ENCODE measurements at places on chromosomes 7 and 10.
A peak's percentile ranks its signal among the peaks of the same experiment; 100 is the strongest.

DNA sequence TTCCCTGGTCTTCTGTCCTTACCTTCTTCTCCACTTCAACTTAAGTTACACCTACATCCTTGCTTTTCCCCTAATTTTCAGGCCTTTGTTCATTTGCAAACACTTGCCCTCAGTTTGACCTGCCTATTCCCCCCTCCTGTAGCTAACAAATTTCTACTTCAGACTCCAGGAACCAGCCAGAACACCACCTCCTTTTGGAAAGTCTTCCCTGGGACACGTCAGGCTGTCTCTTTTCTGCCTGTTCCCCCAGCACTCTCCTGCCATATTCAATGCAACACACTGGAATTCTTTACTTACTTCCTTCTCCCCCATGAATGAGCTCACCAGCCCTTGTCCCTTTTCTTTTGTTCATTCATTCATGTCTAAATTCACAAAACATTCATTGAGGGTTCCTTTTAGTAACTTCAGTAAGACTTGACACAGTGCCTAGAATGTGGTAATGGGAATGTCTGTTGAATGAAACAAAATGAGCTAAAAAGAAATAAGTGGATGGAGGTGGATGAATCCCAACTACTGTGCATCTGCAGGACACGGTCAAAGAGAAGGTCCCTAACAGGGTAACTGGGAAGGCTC is 478.0 kb downstream of the KCNMA1 start:
- H3K4me1 ChIP-seq, result no peaks in the 10 kb centered on the region
- no peaks in the 10 kb centered on the region for H3K36me3 ChIP-seq
- peaks cover 15% of the 10 kb centered on the region for H3K27me3 ChIP-seq
- no peak overlapping the region for H3K4me3 ChIP-seq
- no peak overlapping the region for H3K27ac ChIP-seq

- H3K27ac ChIP-seq, result no peak overlapping the region
- no peak for DNase-seq
- peaks cover 16% of the 10 kb centered on the region for H3K36me3 ChIP-seq
- H3K27me3 ChIP-seq, result no peaks in the 10 kb centered on the region
- no peaks in the 10 kb centered on the region for H3K4me1 ChIP-seq
Measured at GRCh38 chr7:98227939-98228338, 16.7 kb downstream of the BHLHA15 start.

- peaks cover 78% of the 10 kb centered on the region for H3K4me1 ChIP-seq
- peaks cover 3% of the 10 kb centered on the region for H3K27me3 ChIP-seq
- DNase-seq, result peak; percentile 91
- peaks cover 31% of the 10 kb centered on the region for H3K36me3 ChIP-seq
- peak within 1 kb of the TSS; percentile 84 for H3K4me3 ChIP-seq
- peak within 1 kb of the TSS; percentile 96 for H3K27ac ChIP-seq
Measured at GRCh38 chr7:36723951-36724664, at the start of gene AOAH. Gene AOAH (minus strand): TSS chr7:36724494. CDS start chr7:36724148, 346 bp downstream.

- peaks cover 2% of the 10 kb centered on the region for H3K36me3 ChIP-seq
- H3K27me3 ChIP-seq, result no peaks in the 10 kb centered on the region
- H3K4me3 ChIP-seq, result no peak overlapping the region
- no peak for DNase-seq
Measured at GRCh38 chr7:112213735-112214134, 7.2 kb downstream of the ZNF277 start.

DNA sequence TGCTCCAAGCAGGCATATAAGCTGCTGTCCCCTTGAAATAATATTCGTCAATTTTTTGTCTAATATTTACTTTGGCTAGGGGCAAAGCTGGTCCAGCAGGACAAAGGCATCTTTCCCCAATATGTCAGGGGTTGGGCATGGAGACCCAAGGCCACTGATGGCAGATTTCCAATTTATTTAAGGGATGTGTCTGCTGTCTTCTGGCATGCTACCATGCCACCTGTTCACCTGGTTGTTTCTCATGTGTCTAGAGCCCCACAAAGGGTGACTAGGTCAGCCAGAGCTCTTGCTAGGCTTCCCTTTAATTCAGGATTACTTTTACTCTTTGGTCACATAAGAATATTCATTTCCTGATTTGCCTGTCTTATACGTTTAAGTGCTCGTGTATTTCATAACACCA is 22.1 kb upstream of the SYPL1 start:
- H3K27me3 ChIP-seq, result peaks cover 9% of the 10 kb centered on the region
- no peak overlapping the region for H3K27ac ChIP-seq
- no peaks in the 10 kb centered on the region for H3K36me3 ChIP-seq
- DNase-seq, result no peak
- H3K4me3 ChIP-seq, result no peak overlapping the region

- H3K4me1 ChIP-seq, result no peaks in the 10 kb centered on the region
- H3K27me3 ChIP-seq, result no peaks in the 10 kb centered on the region
- no peak overlapping the region for H3K27ac ChIP-seq
- no peak for DNase-seq
- H3K4me3 ChIP-seq, result no peak overlapping the region
Measured at GRCh38 chr7:111513566-111513965, 48.7 kb downstream of the IMMP2L start.

GRCh38 chr7:17126413-17127268 is 171.8 kb upstream of the AHR start:
- no peaks in the 10 kb centered on the region for H3K27me3 ChIP-seq
- DNase-seq, result no peak
- H3K36me3 ChIP-seq, result peaks cover 3% of the 10 kb centered on the region
- H3K4me3 ChIP-seq, result no peak overlapping the region
- peaks cover 32% of the 10 kb centered on the region for H3K4me1 ChIP-seq
- no peak overlapping the region for H3K27ac ChIP-seq

- DNase-seq, result no peak
- H3K27ac ChIP-seq, result no peak overlapping the region
- H3K4me1 ChIP-seq, result no peaks in the 10 kb centered on the region
- H3K27me3 ChIP-seq, result no peaks in the 10 kb centered on the region
Measured at GRCh38 chr7:130107949-130108674, 37.8 kb downstream of the KLHDC10 start.

DNA sequence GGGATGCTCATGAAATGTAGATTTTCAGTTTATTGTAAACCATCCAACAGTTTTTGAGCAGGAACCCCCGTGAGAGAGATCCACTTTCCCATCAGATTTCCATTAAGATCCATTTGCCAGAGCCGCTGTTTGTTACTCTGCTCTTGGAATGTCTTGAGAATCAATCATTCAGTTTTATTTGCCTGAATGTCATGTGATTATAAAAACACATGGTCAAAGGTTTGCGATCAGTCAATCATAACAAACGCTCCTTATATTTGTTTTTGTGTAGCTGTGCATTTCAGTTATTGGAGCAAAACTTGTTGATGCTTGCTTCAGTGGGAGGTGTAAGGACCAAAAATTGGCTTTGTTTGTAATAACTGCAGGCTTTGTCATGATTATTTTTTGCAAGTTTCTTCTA is 155.8 kb upstream of the RHOBTB1 start:
- H3K4me3 ChIP-seq, result no peak overlapping the region
- H3K36me3 ChIP-seq, result no peaks in the 10 kb centered on the region
- no peak overlapping the region for H3K27ac ChIP-seq
- H3K4me1 ChIP-seq, result no peaks in the 10 kb centered on the region

- H3K27ac ChIP-seq, result no peak overlapping the region
- H3K27me3 ChIP-seq, result no peaks in the 10 kb centered on the region
- no peak overlapping the region for H3K4me3 ChIP-seq
Measured at GRCh38 chr7:18037609-18038008, 10.0 kb upstream of the PRPS1L1 start.

GRCh38 chr10:54843085-54843646 is 42.1 kb upstream of the PCDH15 start:
- H3K27me3 ChIP-seq, result no peaks in the 10 kb centered on the region
- H3K4me1 ChIP-seq, result no peaks in the 10 kb centered on the region
- DNase-seq, result no peak
- no peak overlapping the region for H3K27ac ChIP-seq
- no peaks in the 10 kb centered on the region for H3K36me3 ChIP-seq

DNA sequence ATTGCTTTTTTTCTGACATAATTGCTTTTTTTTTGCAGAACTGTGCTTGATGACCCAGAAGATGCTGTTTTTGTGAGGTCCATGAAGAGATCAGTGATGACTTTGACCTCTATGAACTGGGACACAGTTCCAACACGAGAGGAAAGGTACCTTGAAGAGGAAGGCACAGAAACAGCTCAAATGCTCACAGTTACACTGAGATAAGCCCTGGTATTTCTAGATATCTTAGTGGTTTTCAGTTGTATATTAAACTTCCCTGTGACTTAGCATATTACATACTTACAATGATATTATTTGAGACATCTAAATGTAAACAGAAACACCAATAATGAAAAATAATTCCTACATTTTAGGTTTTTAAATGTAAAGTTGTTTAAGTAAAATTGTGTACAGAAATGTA is 54.7 kb downstream of the LRRC72 start:
- H3K27ac ChIP-seq, result no peak overlapping the region
- no peak overlapping the region for H3K4me3 ChIP-seq
- no peaks in the 10 kb centered on the region for H3K4me1 ChIP-seq
- no peak for DNase-seq
- no peaks in the 10 kb centered on the region for H3K36me3 ChIP-seq
- H3K27me3 ChIP-seq, result peaks cover 2% of the 10 kb centered on the region

- H3K4me1 ChIP-seq, result no peaks in the 10 kb centered on the region
- DNase-seq, result no peak
Measured at GRCh38 chr7:54485044-54485443, 57.1 kb upstream of the VSTM2A start.

GRCh38 chr7:2638224-2638991 is 6.6 kb downstream of the TTYH3 start:
- H3K4me1 ChIP-seq, result peaks cover 7% of the 10 kb centered on the region
- H3K27me3 ChIP-seq, result no peaks in the 10 kb centered on the region
- H3K36me3 ChIP-seq, result no peaks in the 10 kb centered on the region
- DNase-seq, result no peak
- no peak overlapping the region for H3K4me3 ChIP-seq
- H3K27ac ChIP-seq, result no peak overlapping the region

- no peak overlapping the region for H3K27ac ChIP-seq
- DNase-seq, result no peak
- H3K4me1 ChIP-seq, result no peaks in the 10 kb centered on the region
- H3K27me3 ChIP-seq, result no peaks in the 10 kb centered on the region
Measured at GRCh38 chr7:158924956-158925355, 68.6 kb downstream of the DYNC2I1 start.

DNA sequence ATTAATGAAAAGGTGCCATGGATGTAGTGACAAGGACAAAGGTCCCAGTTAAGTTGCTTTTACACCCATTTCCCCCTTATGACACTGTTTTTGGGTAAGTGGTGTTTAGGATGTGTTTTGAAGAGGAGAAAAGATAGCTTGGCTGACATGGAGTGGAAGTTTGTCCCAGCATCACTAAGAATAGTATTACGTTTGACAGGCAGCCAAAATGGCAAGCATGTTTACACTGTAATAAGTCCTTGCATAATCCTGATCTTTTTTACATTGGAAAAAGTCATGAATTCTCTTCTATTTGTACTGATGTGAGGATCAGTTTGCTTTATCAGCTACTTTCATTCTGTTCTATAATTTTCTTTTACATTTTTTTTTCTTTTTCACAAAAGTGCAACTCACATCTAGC is 137.8 kb downstream of the CHRM2 start:
- H3K27me3 ChIP-seq, result no peaks in the 10 kb centered on the region
- no peak overlapping the region for H3K4me3 ChIP-seq
- DNase-seq, result no peak
- no peak overlapping the region for H3K27ac ChIP-seq
- H3K36me3 ChIP-seq, result no peaks in the 10 kb centered on the region

- H3K4me3 ChIP-seq, result no peak overlapping the region
- no peak overlapping the region for H3K27ac ChIP-seq
- H3K36me3 ChIP-seq, result no peaks in the 10 kb centered on the region
Measured at GRCh38 chr10:131702531-131703356, 198.1 kb upstream of the PPP2R2D start.

- no peaks in the 10 kb centered on the region for H3K4me1 ChIP-seq
- no peak overlapping the region for H3K4me3 ChIP-seq
- H3K36me3 ChIP-seq, result no peaks in the 10 kb centered on the region
- DNase-seq, result no peak
- no peak overlapping the region for H3K27ac ChIP-seq
Measured at GRCh38 chr10:82890573-82890972, 1015.6 kb downstream of the NRG3 start.

GRCh38 chr7:66837007-66837406 is 84.0 kb upstream of the TMEM248 start:
- no peak overlapping the region for H3K27ac ChIP-seq
- H3K36me3 ChIP-seq, result no peaks in the 10 kb centered on the region
- H3K4me1 ChIP-seq, result no peaks in the 10 kb centered on the region

- H3K4me1 ChIP-seq, result peaks cover 18% of the 10 kb centered on the region
- no peak overlapping the region for H3K4me3 ChIP-seq
- H3K27me3 ChIP-seq, result no peaks in the 10 kb centered on the region
- peaks cover 99% of the 10 kb centered on the region for H3K36me3 ChIP-seq
- no peak for DNase-seq
Measured at GRCh38 chr10:14918964-14919363, 34.9 kb downstream of the DCLRE1C start.

DNA sequence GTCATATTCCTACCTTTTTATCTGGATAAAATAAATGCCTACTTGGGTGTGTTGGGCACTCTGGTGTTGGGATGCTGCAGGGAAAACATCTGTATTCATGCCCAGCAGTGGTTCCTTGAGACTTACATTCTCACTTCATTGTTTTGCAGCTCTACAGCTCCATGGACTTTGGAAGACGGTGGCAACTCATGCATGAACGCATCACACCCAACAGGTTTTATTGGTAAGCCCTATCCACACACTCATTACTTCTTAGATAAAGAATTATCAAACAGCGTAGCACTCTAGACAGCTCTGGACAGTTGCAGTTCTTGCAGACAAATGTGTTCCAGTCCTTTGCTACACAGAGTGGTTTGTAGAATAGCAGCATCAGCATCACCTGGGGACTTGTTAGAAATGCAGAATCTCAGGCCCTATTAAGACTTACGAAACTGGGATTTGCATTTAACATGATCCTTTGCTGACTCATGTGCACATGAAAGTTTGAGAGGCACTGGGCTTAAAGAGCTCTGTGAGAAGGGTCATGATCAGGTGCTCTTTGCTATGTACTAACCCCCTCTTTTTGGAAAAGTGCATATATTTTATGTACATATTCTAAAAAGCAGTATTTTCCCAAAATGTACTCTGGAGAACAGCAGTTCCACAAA is 401.9 kb downstream of the SORCS3 start:
- H3K4me1 ChIP-seq, result no peaks in the 10 kb centered on the region
- H3K27me3 ChIP-seq, result no peaks in the 10 kb centered on the region
- no peak for DNase-seq
- no peak overlapping the region for H3K4me3 ChIP-seq

- no peaks in the 10 kb centered on the region for H3K27me3 ChIP-seq
- peak overlapping the region; percentile 96 for H3K27ac ChIP-seq
- no peak for DNase-seq
- H3K4me3 ChIP-seq, result peak overlapping the region; percentile 86
- H3K36me3 ChIP-seq, result no peaks in the 10 kb centered on the region
Measured at GRCh38 chr7:7761340-7761973, 43.0 kb upstream of the RPA3 start.

DNA sequence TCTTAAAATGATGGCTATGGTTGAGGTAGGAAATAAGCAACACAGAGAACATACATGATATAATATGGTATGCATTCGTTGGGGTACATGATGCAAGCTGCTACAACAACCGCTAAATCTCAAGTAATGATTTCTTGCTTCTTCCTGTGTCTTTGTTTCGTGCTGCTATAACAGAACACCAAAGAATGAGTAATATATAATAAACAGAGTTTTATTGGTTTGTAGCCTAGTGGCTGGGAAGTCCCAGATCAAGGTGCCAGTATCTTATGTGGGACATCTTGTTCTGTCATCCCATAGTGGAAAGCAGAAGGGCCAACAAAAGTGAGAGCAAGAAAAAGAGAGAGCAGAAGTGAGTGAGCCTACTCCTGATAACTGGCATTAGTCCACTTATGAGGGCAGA is 689.7 kb downstream of the SUGCT start:
- H3K36me3 ChIP-seq, result no peaks in the 10 kb centered on the region
- H3K4me1 ChIP-seq, result no peaks in the 10 kb centered on the region
- no peaks in the 10 kb centered on the region for H3K27me3 ChIP-seq
- H3K27ac ChIP-seq, result no peak overlapping the region
- no peak for DNase-seq
- H3K4me3 ChIP-seq, result no peak overlapping the region
